Panc1 (cell line): ENCODE measurements at places on chromosomes 6 and 20.

DNA sequence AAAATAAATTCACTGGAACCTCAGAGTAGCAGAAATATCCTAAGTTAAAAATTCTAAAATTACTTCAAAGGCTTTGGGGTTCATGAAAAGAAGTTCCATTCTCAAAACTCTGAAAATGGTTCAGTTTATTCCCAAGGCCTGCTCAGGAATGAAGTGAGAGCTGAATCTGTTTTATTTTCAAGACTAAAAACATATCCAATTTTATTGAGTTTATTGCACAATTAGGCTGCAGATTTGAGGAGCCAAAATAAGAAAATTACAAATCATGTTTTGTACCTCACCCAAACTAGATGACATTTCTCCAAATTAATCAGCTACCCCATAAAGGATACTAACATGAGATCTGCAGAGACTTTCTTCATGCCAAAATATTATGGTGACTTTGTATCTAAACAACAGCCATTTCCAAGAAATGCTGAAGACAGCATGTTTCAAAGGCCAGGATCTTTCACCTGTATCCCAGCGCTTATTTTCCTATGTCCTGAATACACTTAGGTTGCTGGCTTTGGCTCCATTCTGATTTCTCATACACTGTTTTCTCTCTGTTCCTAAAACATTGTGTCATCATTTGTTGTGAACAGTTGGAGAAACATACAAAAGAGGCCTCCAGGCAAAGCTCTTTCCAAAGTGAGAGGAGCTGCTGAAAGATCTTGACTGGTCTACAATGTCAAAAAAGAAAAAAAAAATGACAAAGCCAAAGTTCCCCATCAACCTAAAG, 85.7 kb upstream of the F13A1 start:
- no peak for DNase-seq

DNA sequence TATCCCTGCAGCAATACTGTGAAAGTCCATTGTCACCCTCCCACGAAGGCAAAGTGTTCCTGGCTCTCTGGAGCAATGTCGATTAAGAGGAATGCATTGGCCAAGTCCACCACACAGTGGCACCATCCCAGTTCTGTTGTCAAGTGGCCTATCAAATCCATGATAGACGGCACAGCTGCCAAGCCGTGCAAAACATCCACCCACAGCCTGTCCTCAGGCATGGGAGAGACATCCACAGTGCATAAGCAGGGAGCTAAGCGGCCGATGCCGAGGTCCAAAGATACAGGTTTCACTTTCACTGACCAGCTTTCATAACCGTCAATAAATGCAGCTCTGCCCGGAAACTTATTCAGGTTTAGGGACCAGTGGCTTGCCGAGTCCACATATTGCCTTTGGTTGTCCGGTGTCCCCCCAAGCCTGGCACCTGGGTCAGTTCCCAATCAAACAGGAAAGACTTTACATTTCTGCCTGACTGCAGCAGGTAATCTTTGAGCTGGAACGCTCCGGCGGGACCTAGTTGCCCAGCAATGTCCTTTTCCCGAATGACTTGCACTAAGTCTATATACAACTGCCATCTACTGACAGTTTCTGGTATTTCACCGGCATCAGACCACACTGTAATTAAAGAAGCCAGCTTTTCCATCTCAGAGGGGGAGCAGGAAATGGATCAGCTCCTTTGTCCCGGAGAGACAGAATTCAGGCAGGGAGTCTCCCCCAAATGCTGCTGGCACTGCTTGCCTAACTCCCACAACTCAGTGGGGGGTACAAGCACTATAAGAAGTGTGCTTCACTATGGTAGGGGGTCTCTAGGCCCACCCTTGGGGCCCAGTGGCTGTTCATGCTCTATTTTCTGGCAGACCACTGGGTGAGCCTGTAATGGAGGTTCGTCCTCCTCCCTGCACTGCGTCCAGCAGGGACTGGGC, 6.3 kb downstream of the ZKSCAN3 start:
- peak; percentile 75 for DNase-seq

DNA sequence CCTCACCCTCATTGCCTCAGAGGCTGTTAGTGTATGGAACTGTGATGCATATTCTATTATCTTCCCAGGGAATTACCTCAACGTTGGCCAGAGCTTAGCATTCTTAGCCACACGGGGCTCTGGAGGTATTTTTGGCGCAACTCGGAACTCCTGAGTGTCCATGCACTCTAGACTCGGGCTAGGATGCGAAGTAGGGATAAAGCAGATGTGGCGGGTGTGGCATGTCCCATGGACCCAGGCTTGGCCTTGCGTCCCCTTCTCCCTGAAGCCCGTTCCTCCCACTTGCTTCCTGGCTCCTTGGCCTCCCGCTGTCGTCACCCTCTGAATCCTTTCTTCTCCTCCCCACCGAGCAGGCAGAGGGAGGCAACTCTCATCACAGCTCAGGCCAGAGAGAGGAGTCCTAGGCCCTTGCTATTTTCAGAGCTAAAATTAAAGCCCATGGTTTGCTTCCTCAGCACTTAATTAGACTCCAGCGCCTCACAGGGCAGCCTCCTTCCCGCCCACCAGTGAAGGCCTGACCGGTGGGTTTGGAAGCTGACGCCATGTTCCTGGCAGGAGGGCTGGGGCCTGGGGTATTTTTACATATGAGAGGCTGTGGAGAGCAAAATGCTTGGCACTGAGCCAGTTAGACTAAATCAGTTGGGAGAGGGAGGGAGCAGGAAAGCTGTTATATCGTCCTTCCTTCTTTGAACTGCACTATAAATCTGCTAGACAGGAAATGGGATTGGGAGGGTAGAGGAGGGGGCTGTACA, 138.7 kb downstream of the FOXO3 start:
- no peak for DNase-seq

- no peak for DNase-seq
Measured at GRCh38 chr20:7383216-7383615, 557.0 kb downstream of the HAO1 start.

- DNase-seq = no peak
Measured at GRCh38 chr6:99912657-99913056, 81.4 kb downstream of the MCHR2 start.

- DNase-seq = no peak
Measured at GRCh38 chr6:15330174-15330944, 84.5 kb downstream of the JARID2 start.

- DNase-seq = no peak
Measured at GRCh38 chr20:33108661-33109060, 29.2 kb downstream of the BPIFB4 start.

DNA sequence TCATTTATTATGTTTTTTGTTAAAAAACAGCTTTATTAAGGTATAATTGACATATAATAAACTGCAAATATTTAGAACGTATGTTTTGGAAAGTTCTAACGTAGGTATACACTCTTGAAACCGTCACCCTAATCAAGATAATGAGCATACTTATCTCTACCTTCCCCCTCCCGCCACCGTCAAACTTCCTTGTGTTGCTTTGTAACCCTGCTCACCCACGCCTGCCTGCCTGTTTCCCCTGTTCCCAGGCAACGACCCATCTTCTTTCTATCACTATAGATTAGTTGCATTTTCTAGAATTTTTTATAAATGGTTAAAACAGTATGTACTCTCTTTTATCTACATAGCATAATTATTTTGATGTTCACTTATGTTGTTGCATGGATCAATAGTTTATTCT, 33.5 kb upstream of the GCLC start:
- no peak for DNase-seq

- DNase-seq = no peak
Measured at GRCh38 chr6:144278659-144279314, 6.3 kb upstream of the UTRN start.

- DNase-seq = no peak
Measured at GRCh38 chr6:31467151-31467550, 30.8 kb upstream of the MICB start.

DNA sequence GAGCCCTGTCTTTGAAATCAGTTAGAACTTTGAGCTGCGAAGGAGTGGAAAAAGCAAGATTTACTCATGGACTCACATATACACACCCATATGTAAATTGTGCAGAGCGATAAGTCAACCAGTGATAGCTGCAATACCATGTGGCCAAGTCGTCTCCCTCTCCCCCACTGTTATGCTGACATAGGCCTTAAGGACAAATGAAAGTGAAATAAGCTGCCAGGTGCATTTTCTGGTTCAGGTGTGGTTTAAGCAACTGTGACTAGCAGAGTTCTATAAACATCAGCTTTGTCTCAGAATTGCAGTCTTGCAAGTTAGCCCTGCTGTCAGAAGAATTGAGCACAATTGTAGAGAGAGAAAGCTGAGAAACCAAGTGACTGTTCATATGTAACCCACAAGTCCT, 9.6 kb downstream of the FAM83B start:
- no peak for DNase-seq

GRCh38 chr20:6533351-6533750, 234.1 kb upstream of the BMP2 start:
- DNase-seq = no peak

DNA sequence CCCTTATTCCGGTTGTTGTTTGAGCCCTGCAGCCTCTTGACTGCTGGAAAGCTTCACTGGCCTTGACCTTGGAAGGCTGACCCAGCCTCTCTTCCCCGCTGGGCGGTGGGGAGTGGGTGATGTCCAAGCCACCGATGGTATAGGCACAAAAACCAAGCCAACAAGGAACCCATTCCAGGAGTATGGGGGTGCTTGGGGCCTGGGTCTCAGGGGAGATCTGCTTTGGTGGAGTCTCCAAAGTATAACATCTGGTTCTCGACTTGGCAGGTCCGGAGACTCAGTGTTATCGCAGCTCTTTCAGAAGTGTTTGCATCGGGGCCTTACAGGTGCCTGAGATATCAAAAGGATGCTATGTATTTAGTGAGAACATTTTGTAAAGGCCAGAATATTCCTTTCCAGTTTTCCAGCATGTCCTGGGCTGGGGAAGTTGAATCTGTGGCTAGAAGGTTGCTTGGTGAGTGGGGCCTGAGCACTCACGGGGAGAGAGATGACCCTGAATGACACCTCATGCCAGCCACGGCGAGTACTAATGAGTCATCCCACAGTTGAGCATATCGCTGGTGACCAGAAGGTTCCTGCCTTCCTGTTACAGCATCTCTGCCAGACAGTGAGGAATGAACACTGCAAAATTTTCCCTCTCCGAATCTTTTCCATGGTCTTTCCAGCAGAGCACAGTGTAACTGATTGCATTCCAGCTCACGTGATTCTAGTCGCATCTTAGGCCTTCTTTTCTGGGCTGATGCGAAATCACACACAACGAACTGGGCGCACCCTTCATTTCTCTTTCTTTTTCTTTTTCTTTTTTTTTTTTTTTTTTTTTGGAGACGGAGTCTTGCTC, 133.9 kb downstream of the ZDHHC14 start:
- peak; percentile 33 for DNase-seq

GRCh38 chr6:140960566-140960965, 1172.2 kb upstream of the GJE1 start:
- DNase-seq = no peak

DNA sequence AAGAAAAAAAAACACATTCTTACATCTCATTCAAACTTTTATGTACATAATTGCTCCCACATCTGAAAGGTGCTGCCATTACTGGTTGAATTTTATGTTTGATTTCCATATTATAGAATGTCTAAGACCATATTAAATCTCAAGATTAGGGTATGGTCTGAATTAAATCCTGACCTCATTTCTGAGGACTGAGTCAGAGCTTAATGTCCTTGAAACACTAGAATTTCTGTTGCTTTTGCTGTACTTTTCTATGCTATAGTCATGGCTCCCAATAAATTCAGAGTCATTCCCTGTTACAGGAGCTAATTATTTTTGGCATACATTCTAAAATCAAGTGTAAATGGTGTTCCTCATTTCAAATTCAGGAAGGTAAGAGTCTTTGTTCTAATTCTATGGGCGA, 285.3 kb upstream of the MANEA start:
- DNase-seq = no peak

GRCh38 chr6:118128755-118129154, 221.7 kb downstream of the SLC35F1 start:
- no peak for DNase-seq

- no peak for DNase-seq
Measured at GRCh38 chr20:43987531-43987930, 72.9 kb downstream of the TOX2 start.

GRCh38 chr6:5201271-5201670, 59.5 kb downstream of the LYRM4 start:
- DNase-seq = no peak

GRCh38 chr20:47336129-47336754, 20.3 kb downstream of the ZMYND8 start:
- DNase-seq = no peak

DNA sequence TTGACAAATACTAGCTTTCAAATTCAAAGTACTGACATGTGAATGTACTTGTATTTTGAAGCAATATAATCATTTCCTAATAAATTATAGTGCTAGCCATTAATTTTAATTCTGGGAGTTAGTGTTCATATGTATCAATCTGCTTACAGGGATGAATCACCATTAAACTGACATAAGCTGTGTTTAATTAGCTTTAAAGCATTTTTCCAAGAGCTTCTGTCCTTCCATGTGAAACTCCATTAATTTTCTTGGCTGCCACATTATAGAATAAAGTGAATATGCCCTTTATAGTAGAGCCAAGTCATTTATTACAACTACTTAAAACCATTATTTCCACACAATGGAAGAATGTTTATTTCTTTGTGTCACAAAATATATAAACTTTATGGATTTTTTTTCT, 150.8 kb downstream of the COL21A1 start:
- DNase-seq = no peak

DNA sequence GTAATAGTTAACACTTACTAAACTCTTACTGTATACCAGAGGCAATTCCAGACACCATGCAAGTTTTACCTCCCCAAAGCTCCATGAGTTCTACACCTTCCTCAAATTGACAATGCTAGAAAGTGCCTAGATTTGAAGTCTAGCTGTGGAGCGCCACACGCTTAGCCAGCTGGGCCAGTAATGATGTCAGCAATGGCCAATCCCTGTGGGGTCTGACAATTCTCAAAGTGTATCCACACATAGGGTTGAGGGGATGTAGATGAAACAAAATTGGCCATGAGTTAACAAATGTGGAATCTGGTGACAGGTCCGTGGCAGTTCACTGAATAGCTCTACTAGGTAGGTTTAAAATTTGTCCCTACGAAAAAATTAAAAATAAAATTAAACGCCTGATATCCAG, 1.3 kb downstream of the ZNF343 start:
- no peak for DNase-seq

GRCh38 chr6:53593001-53593488, 48.1 kb upstream of the GCLC start:
- no peak for DNase-seq

DNA sequence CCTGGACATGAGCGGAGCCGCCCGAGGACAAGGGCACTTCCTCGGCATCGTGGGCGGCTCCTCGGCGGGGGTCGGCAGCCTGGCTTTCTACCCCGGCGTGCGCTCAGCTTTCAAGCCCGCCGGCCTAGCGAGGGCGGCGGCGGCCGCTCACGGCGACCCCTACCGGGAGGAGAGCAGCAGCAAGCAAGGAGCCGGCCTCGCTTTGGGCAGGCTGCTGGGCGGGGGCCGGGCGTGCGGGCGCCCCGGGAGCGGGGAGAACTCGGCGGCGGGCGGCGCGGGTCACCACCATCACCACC, 6.7 kb downstream of the PRDM13 start:
- no peak for DNase-seq
